ENCODE measurements at places on chromosomes 5 and 9. TPM values are rescaled to one million over a fixed set of nuclear protein-coding genes. Genes with fewer than 3 reads are reported as not detected.
A peak's percentile ranks its signal among the peaks of the same experiment; 100 is the strongest.

- peaks cover 15% of the 10 kb centered on the region for H3K4me1 ChIP-seq
- H3K36me3 ChIP-seq = no peaks in the 10 kb centered on the region
- no peak overlapping the region for H3K27ac ChIP-seq
- no peaks in the 10 kb centered on the region for H3K27me3 ChIP-seq
- DNase-seq = no peak
Observed at GRCh38 chr9:114226246-114227055, 71.1 kb downstream of the COL27A1 start.

- peaks cover 76% of the 10 kb centered on the region for H3K27me3 ChIP-seq
- no peak for DNase-seq
- H3K36me3 ChIP-seq = no peaks in the 10 kb centered on the region
- no peak overlapping the region for H3K4me3 ChIP-seq
- H3K27ac ChIP-seq = no peak overlapping the region
- no peaks in the 10 kb centered on the region for H3K4me1 ChIP-seq
Observed at GRCh38 chr5:176716320-176716719, 69.0 kb downstream of the TSPAN17 start.

GRCh38 chr5:137753691-137754187 lies 424 bp downstream of the HNRNPA0 start:
- peak overlapping the region; percentile 98 for H3K27ac ChIP-seq
- DNase-seq = peak; percentile 64
- peak overlapping the region; percentile 80 for H3K4me3 ChIP-seq

DNA sequence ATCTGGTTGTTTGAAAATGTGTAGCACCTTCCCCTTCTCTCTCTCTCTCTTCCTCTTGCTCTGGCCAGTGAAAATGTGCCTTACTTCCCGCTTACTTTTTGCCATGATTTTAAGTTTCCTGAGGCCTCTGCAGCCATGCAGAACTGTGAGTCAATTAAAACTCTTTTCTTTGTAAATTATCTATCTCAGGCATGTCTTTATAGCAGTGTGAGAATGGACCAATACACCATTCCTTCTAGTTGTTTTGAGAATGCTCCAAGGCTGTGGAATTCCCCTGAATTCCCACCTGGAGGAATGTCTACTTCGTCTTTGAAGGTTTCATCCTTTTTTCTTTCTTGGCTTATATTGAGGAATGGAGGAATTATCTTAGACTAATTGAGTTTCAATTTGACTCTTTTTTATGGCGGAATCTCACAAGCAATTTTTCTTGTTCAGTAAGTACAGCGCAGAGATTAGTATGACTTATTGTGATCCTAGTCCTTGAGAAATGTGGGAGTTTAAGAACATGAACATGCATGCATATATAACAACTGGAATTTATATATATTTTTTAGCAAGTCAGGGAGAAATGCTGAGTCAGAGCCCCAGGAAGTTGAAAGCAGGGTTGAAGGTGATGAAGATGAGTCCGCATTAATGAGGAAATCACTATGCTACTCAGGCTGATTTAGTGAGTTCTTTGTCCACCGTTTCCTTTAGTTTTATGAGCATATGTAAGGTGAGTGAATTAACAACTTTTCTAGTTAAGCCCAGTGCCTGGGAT lies 488.1 kb upstream of the ADAMTS16 start:
- H3K27me3 ChIP-seq = no peaks in the 10 kb centered on the region
- H3K36me3 ChIP-seq = no peaks in the 10 kb centered on the region
- H3K4me1 ChIP-seq = no peaks in the 10 kb centered on the region
- no peak for DNase-seq
- H3K27ac ChIP-seq = no peak overlapping the region
- no peak overlapping the region for H3K4me3 ChIP-seq

DNA sequence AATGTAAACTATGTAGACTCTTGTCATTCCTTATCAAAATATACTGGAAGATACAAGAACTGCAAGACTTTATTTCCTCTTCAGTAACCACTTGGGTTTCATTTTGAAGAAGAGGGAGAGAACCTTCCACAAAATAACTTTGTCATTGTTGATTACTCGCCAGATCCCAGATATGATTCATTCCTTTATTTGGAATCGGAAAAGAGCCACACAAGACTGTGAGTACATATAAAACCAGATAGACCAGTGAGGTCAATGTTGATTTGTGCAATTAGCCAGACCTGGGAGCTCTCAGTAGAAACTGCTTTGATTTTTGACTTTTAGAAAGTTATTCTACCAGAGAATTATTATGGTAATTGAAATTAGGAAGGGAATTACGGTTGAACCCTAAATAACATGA lies 146.1 kb downstream of the TMEM167A start:
- H3K36me3 ChIP-seq = no peaks in the 10 kb centered on the region
- no peak overlapping the region for H3K27ac ChIP-seq
- no peak for DNase-seq
- H3K27me3 ChIP-seq = no peaks in the 10 kb centered on the region

- no peaks in the 10 kb centered on the region for H3K4me1 ChIP-seq
- no peak overlapping the region for H3K4me3 ChIP-seq
- no peaks in the 10 kb centered on the region for H3K36me3 ChIP-seq
- DNase-seq = no peak
- no peaks in the 10 kb centered on the region for H3K27me3 ChIP-seq
- H3K27ac ChIP-seq = no peak overlapping the region
Observed at GRCh38 chr9:7816021-7816420, 16.4 kb upstream of the DMAC1 start.

DNA sequence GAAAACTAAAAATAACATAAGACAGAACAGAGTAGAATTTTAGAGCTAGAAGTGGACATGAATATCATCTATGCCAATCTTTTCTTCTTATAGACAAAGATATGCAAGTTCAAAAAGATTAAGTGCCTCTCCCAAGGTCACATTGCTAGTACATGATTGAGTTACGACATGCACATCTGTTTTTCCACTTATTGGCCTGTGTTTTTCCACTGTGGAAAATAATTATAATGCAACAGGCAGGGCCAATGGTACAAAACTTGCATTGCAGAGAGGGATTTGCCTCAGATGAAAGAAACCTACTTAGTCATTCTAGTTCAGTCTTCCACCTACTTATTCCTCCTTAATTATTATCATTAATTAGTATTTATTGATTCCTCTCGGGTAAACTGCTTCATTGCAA lies 407.8 kb upstream of the SGCD start:
- no peaks in the 10 kb centered on the region for H3K27me3 ChIP-seq
- peaks cover 11% of the 10 kb centered on the region for H3K4me1 ChIP-seq
- H3K36me3 ChIP-seq = no peaks in the 10 kb centered on the region

- DNase-seq = no peak
- H3K36me3 ChIP-seq = no peaks in the 10 kb centered on the region
- H3K4me1 ChIP-seq = no peaks in the 10 kb centered on the region
Observed at GRCh38 chr5:56375011-56375410, 141.9 kb upstream of the ANKRD55 start.

GRCh38 chr5:143138839-143139238 lies 264.6 kb downstream of the NR3C1 start:
- no peaks in the 10 kb centered on the region for H3K27me3 ChIP-seq
- H3K36me3 ChIP-seq = peaks cover 42% of the 10 kb centered on the region
- peaks cover 4% of the 10 kb centered on the region for H3K4me1 ChIP-seq
- no peak overlapping the region for H3K4me3 ChIP-seq
- no peak overlapping the region for H3K27ac ChIP-seq

- H3K27ac ChIP-seq = no peak overlapping the region
- H3K4me3 ChIP-seq = no peak overlapping the region
- no peak for DNase-seq
- H3K27me3 ChIP-seq = no peaks in the 10 kb centered on the region
Observed at GRCh38 chr5:107072967-107073366, 597.8 kb downstream of the EFNA5 start.

DNA sequence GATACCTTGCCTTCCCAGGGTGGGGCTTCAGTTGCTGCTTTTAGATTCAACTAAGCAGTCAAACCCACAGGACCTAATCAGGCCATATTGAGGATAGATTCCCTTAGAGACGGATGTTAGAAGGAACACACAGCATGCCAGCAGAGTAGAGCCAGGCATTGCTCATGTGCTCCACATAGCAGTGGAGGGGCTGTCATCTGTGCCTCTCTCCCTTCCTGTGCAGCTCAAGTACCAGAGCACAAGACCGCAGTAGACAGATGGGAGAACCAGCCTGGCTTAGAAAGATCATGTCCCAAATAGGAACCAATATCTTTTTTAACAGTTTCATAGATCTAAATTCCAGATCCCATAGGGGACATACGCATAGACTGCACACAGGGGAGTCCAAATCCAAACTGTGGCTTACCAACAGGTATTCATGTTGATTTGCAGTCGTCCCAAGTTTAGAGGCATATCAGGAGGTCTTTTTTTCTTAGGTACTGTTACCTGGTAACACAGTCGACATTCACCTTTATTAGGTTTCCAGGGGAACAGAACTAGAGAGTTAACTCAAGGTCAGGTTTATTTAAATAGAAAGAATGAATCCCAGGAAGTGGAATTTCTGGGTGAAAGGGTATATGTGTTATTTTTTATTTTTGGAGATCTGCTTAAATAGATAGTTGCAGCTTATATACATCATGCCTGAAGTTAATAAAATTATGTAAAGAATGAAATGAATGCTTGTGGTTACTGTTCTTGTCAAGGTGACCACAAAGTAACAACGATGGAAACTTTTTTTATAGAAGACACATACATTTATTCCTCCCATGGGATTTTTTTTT lies 43.5 kb upstream of the PCAT7 start:
- no peak overlapping the region for H3K4me3 ChIP-seq
- H3K36me3 ChIP-seq = no peaks in the 10 kb centered on the region
- H3K27ac ChIP-seq = no peak overlapping the region
- no peak for DNase-seq
- no peaks in the 10 kb centered on the region for H3K27me3 ChIP-seq

DNA sequence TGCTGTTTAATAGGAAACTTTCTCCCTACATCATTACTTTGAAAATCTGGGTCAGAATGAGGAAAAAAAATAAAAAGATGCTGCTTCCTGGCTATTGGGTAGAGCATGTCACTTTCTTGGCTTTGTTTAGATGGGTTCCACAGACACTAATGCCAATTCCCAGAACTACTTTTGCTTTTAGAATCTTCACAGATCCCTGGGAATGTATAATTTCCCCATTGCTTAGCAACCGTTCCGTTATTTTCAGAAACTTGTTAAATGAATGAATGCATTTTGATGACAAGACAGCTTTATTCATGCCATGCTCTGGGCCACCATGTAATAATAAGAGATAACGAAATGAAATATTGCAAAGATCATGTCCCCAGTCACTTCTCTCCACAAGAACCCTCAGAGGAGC lies 126.5 kb upstream of the TRPC7 start:
- no peaks in the 10 kb centered on the region for H3K4me1 ChIP-seq
- H3K36me3 ChIP-seq = no peaks in the 10 kb centered on the region
- no peak for DNase-seq
- no peak overlapping the region for H3K4me3 ChIP-seq

DNA sequence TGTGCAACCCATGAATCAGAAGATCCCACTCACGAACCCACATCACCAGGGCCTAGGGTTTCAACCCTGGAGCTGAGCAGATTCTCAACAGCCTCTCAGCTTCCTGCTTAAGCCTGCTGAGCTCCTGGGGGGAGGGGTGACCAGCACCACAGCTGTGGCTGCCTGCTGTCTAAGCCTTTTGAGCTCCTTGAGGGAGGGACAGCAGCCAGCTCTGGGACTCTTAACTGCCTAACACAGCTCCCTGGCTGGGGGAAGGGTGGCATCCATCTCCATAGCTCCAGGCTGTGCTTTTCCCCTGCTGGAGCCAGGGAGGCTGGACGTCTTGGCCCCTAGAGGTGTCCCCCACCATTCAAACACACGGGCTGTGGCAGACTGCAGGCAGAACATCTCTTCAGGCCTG lies 250.3 kb downstream of the DMAC1 start:
- H3K27me3 ChIP-seq = peaks cover 5% of the 10 kb centered on the region
- no peaks in the 10 kb centered on the region for H3K36me3 ChIP-seq
- no peak overlapping the region for H3K4me3 ChIP-seq
- H3K4me1 ChIP-seq = no peaks in the 10 kb centered on the region
- H3K27ac ChIP-seq = no peak overlapping the region

DNA sequence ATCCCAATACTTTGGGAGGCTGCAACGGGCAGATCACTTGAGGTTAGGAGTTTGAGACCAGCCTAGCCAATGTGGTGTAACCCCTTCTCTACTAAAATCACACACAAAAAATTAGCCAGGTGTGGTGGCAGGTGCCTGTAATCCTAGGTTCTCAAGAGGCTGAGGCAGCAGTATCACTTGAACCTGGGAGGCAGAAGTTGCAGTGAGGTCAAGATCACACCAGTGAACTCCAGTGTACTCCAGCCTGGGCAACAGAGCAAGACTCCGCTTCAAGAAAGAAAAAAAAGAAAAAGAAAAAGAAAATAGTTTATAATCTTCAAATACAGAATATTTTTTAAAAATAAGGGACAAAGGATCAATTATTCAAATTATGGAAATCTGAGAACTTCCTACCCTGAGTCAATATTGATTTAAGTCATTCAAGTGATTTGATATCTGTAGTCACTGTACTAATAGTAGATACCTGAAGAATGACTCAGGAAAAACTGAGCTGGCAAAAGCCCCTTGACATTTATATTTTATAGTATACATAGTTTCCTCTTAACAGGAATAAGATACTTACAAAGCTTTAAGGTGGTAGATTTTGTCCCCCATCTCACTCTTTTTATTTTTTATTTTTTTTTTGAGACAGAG lies 61.8 kb downstream of the PTBP3 start:
- DNase-seq = no peak
- H3K4me3 ChIP-seq = no peak overlapping the region
- no peaks in the 10 kb centered on the region for H3K27me3 ChIP-seq
- peaks cover 23% of the 10 kb centered on the region for H3K36me3 ChIP-seq
- no peak overlapping the region for H3K27ac ChIP-seq
- H3K4me1 ChIP-seq = peaks cover 8% of the 10 kb centered on the region

DNA sequence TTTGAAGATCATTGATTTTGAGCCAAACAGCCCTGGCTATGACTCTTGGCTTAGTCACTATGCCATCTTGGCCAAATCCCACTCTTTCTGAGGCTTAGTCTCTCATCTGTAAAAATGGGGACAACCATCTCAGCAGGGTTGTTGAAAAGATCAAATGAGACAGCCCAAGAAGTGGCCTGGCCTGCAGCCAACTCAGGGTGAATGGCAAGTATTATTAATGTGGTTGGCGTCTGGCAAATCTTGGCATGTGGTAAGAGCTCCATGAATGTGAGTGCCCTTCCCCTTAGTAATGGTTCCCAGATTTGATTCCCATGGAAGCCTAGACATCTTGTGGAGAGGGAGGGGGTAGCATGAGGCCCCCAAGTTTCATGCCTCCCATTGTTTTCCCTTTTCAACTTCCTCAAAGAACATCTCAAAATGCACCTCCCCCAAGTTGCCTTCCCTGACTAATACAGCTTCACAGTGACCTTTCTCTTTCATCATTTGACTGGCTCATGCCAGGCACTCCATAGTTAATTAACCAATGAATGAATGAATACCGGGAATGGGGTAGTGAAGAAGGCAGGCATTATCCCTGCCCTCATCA lies 11.8 kb upstream of the TGFBI start:
- peaks cover 7% of the 10 kb centered on the region for H3K4me1 ChIP-seq
- H3K27me3 ChIP-seq = no peaks in the 10 kb centered on the region
- no peak overlapping the region for H3K4me3 ChIP-seq
- no peak overlapping the region for H3K27ac ChIP-seq

GRCh38 chr5:146510559-146511125 lies 5.3 kb downstream of the GPR151 start:
- peaks cover 76% of the 10 kb centered on the region for H3K36me3 ChIP-seq
- H3K4me1 ChIP-seq = no peaks in the 10 kb centered on the region
- H3K4me3 ChIP-seq = no peak overlapping the region
- no peaks in the 10 kb centered on the region for H3K27me3 ChIP-seq

The SLC46A2 gene
- total RNA-seq = 0.18 TPM

The FOXD4L4 gene
- total RNA-seq = not detected

The PHYHD1 gene
- total RNA-seq = 14.0 TPM

The PTGDS gene
- total RNA-seq = 3,328 TPM

The NEUROG1 gene
- total RNA-seq = not detected

The PCDHB16 gene
- 2.0 TPM for total RNA-seq

The DND1 gene
- total RNA-seq = 0.51 TPM

The DNLZ gene
- total RNA-seq = 21.3 TPM
